ENCODE measurements at places on chromosomes 4 and X. TPM values are rescaled to one million over a fixed set of nuclear protein-coding genes. Genes with fewer than 3 reads are reported as not detected.

Gene TEC
- total RNA-seq = 2.2 TPM

Gene NCAPG
- total RNA-seq = 51.0 TPM

Gene UGT2A3
- total RNA-seq = not detected

Gene PNMA6F
- total RNA-seq = not detected

Gene CACNA1F
- 0.21 TPM for total RNA-seq

Gene GCNA
- total RNA-seq = 2.7 TPM

Gene AKAP4
- not detected for total RNA-seq

Gene ETDB
- not detected for total RNA-seq

Gene NKX6-1
- total RNA-seq = not detected

Gene RPA4
- total RNA-seq = 0.48 TPM

Gene CPE
- not detected for total RNA-seq

Gene L1CAM
- 0.19 TPM for total RNA-seq

Gene ADGRG2
- total RNA-seq = not detected

Gene F8A2
- total RNA-seq = not detected

Gene DMRTC1B
- not detected for total RNA-seq

Gene RXFP1
- not detected for total RNA-seq

Gene EGF
- total RNA-seq = not detected

Gene MAGEB17
- total RNA-seq = not detected

Gene NEUROG2
- not detected for total RNA-seq

Gene NOA1
- 23.7 TPM for total RNA-seq

Gene LNX1
- not detected for total RNA-seq

Gene RGS12
- 2.2 TPM for total RNA-seq

Measured in activated CD8-positive, alpha-beta memory T cell treated with anti-CD3 and anti-CD28 coated beads for 36 hours (primary cell).